Stimulated activated CD4-positive, alpha-beta T cell treated with anti-CD3 and anti-CD28 coated beads, TNF-alpha, amount 100 ng/mL, for 1 hour (primary cell): ENCODE measurements at places on chromosomes 4 and X.

GRCh38 chr4:66330125-66330524, 659.8 kb upstream of the EPHA5 start:
- no peak for DNase-seq

DNA sequence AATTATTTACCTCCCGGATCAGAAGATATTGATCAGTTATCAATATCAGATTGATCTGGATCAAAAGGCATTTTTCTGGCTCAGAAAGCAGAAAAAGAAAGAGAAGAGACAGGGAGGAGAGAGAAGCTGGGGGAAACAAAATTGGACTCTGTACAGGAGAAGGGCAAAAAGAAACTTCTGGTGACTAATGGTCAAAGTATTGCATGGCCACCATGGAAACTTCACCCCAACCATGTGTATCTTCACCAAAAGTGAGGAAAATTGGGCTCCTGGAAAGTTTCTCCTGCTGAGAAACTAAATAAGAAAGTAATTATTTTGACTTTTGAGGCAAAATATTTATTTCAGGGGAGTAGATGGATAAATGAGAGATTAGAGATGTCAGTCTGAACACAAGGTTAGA, 33.9 kb downstream of the RNF150 start:
- DNase-seq, result no peak

DNA sequence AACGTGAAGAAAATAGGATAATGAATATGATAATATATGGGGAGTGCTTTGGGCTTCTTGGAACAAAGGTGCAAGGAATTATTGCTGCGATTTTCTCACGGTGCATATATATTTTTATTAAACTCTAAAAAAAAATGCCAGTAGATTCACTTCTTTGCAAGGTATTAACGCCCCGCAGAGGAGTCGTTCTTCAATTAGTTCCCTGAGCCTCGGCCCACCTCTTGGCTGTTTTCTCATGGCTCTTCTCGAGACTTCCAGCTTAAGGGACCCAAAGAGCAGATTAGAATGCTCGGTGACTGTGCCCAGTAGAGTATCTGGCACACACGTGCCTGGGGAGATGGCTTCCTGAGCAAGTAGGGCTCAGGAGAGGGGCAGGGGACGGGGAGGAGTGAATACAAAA, 367.4 kb downstream of the MID1IP1 start:
- no peak for DNase-seq

- DNase-seq, result no peak
Measured at GRCh38 chr4:25015012-25015411, 15.7 kb downstream of the LGI2 start.

DNA sequence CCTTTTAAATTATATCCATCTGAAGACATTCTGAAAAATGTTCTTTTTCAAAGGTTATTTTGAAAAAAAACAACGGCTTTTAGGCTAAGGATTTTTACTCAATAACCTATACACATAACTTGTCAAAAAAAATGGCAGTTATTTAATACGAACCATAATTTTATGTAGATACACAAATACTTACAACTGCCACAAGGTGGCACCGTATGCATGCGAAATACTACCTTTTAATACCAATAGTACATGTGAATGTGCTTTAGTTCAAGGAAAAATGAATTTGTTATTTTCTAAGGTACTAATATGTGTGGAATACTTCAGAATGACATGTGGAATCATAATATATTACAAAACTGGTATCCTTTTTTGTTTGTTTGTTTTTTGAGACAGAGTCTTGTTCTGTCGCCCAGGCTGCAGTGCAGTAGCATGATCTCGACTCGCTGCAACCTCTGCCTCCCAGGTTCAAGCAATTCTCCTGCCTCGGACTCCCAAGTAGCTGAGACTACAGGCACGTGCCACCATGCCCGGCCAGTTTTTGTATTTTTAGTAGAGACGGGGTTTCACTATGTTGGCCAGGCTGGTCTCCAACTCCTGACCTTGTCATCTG, 4.6 kb upstream of the MAD2L1 start:
- DNase-seq, result no peak
